ENCODE measurements at places on chromosomes 5 and 9.

- DNase-seq = no peak
Observed at GRCh38 chr9:108045851-108046250, 556.3 kb upstream of the KLF4 start.

GRCh38 chr9:20728493-20729220, 44.6 kb downstream of the FOCAD start:
- no peak for DNase-seq

- no peak for DNase-seq
Observed at GRCh38 chr5:140293091-140293848, 9.6 kb downstream of the PFDN1 start.

GRCh38 chr9:122374885-122375420, 4.1 kb downstream of the PTGS1 start:
- no peak for DNase-seq

GRCh38 chr5:74143721-74144330, 496.7 kb downstream of the ENC1 start:
- peak; percentile 70 for DNase-seq

GRCh38 chr5:135008981-135009735, 24.9 kb downstream of the PITX1 start:
- DNase-seq = no peak

DNA sequence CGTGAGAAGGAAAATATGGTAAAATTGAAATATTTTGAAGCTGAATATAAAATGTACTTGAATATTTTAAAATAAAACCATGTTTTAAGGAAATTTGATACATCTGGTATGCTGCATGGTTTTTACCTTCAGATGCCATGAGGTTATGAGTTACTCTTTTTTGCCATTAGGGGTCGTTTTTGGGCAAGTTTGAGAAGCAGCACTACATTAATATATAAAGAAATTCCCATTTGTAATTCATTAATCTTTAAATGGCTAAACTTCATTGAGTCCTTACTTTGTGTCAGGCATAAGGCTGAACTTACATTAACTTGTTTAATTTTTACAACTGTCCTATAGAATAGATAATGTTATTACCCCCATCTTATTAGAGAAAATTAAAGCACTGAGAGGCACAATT, 152.3 kb downstream of the KDM4C start:
- no peak for DNase-seq

DNA sequence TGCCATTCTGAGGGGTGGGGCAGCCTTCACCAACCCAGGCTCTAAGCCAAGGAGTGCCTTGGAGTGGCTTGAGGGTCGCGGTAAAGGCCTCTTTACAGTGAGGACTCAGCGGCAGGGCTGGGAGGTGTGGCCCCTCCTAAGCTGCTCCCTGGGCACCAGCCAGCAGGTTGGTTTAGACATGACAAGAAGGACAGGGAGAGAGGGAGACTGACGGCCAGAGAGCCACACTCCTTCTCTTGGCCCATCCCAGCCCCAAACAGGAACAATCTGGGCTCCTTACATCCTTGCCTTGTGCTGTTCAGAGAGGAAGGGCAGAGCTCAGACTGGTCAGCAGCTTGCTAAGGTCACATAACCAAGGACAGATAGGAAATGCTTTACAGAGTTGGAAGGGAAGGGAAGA, 94.5 kb downstream of the LMX1B start:
- DNase-seq = no peak

GRCh38 chr9:136552117-136552703, 6.4 kb upstream of the NOTCH1 start:
- DNase-seq = no peak

- no peak for DNase-seq
Observed at GRCh38 chr9:92934321-92934720, 13.0 kb upstream of the FGD3 start.

- DNase-seq = no peak
Observed at GRCh38 chr9:136482046-136482792, 621 bp downstream of the SEC16A start.

DNA sequence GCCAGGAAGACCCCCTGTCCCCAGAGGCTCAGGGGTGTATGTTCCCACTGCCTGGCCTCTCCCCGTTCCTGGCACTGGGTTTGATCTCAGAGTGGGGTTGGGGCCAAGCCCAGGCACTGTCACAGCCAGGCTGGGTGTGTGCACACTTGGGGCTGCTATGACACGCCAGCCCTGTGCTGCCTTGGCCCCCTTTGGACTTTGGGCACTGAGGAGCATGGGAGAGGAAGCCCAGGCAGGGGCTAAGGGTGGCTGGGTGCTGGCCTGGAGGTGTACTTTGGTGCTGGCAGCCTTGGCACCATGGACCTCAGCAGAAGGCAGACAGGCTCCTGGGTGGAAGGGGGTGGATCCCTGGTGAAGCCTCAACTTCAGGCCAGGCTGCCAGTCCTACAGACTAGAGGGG, 223.6 kb upstream of the ISL1 start:
- DNase-seq = no peak

- no peak for DNase-seq
Observed at GRCh38 chr9:17130291-17130690, 4.5 kb upstream of the CNTLN start.

GRCh38 chr9:130034570-130034969, 8.4 kb downstream of the FNBP1 start:
- no peak for DNase-seq

DNA sequence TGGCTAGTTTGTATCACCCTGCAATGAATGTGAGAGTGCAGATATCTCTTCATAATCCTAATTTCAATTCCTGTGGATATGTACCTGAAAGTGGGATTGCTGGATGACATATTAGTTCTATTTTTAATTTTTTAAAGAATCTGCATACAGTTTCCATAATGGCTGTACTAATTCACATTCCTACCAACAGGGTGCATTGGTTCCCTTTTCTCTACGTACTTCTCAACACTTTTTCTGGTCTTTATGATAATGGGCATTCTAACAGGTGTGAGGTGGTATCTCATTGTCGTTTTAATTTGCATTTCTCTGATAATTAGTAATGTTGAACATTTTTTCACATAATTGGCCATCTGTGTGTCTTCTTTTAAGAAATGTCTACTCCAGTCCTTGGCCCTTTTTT, 927.5 kb downstream of the DTWD2 start:
- no peak for DNase-seq

DNA sequence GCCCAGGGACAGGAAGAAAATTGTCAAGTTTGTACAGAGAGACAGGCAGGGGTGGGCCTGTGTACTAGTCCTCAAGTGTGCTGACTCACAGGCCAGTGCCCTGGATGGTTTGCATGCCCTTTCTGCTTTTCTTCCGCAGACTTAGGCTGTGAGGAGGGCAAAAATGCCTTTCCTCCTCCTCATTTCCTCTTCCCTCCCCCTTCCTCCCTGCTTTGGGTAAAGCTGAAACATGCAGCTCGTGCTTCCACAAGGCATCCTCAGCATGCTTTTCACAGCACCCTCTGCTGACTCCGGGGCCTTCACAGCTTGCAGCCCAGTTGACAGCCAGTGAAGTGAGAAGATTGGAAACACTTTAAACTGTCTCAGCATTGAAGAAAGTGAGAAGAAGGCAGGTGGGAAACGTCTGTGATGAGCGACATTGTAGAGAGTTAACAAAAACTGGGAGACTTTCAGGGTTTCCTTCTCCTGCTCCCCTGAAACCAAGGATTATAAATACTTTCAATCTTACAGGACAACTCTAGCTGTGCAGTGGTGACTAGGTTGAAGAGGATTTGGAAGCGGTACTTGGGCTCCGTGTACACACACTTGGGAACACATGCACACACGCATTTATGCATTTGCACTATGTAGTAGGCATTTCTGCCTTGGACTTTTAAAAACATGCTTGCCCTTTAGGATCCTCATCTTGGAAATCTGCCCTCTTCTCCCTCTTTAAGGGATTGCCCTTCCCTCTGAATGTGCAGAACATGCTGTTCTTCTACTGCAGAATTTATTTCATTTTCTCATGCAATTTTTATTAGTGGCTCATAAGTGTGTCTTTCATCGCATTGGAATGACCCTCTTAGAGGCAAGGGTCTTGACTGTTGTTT, 138.8 kb downstream of the GRIA1 start:
- peak; percentile 23 for DNase-seq

DNA sequence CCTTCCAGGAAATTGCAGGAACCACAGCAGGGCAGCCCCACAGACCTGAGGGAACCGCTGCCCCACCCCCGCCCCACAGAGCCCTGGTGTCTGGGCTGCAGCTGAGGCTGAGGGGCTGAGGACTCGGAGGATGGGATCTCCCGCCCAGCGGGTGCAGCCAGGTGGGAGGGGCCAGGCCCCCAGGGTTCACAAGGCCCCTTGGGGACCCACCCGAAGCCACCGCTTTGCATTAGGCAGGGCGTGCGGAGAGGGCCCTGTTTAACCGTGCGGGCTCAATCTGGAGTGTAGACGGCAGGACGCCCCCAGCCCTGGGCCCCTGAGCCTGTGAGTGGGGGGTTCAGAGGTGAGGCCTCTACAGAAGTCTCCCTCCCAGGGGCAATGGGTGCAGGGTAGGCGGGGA, 10.8 kb downstream of the NOTCH1 start:
- no peak for DNase-seq

- no peak for DNase-seq
Observed at GRCh38 chr5:172864747-172865146, 30.7 kb downstream of the ERGIC1 start.

- no peak for DNase-seq
Observed at GRCh38 chr9:131180454-131180853, 55.1 kb downstream of the NUP214 start.

DNA sequence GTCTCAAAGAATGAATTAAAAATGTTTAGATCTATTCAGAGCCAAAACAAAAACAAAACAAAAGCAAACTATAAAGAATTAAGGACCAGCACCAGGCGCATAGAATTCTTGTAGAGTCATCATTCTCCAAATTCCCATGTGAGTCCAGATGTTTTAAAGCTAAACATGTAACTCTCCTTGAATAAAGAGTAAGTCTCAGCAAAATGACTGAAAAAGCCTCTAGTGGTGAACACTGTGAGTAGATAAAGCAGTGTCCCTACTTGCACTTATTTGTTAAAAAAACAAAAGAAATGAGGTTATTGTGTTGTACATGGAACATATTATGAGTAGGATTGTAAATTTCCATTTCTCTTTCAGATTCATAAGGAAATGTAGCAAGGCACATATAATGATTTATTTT, 44.0 kb downstream of the NNT start:
- DNase-seq = no peak

DNA sequence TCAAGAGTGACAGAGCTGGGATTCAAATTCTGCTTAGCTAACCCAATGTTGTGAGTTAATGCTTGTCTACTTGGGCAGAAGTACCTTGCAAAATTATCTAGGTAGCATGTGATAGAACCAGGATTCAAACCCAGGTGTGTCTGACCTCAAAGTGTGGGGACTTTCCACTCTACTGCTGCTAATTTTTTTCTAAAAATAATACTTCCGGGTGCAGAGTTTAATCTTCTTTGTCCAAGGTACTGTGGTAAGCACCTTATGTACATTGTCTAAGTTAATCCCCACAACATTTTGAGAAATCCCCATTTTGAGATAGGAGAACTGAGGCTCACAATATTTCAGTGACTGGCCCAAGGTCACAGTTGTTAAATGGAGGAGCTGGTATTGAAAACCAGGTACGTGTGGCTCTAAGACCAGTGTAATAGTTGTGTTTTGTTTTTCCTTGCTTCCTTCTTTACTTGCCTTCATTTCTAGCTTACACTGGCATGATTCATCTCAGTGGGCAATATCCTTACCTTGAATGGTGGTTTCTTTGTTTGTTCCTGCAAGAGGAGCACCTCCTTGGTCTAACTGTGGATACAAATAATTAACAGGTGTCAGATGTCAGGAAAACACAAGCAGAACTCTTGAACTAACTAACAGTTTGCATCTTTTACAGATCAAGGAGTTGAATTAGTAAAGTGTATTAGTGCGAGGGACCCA, 7.5 kb downstream of the ALDOB start:
- no peak for DNase-seq

GRCh38 chr5:10456583-10457420, 15.1 kb downstream of the ROPN1L start:
- DNase-seq = no peak

GRCh38 chr5:99926463-99926862, 608.7 kb upstream of the FAM174A start:
- no peak for DNase-seq

DNA sequence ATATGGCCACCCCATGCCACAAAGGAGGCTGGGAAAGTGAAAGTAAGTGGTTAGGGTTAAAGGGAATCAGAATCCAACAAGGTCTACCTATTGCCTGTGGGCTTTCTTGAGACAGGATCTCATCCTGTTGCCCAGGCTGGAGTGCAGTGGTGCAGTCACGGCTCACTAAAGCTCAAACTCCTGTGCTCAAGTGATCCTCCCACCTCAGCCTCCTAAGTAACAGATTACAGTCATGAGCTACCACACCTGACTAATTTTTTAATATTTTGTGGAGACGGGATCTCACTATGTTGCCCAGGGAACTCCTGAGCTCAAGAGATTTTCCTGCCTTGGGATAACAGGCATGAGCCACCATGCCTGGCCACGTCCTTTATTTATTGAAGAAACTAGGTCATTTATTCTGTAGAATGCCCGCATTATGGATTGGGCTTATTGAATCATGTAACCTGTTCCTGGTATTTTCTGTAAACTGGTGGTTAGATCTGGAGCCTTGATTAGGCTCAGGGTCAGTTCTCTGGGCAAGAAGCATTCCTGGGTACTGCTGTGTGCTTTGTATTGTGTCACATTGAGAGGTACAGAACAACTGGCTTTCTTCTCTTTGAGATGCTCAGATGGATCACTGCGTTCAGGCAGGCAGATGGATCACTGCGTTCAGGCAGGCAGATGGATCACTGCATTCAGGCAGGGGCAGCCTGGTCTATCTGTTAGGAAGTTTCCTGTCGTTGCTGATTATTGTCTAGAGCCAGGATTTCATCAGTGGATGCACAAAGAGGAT, 41.6 kb downstream of the ERGIC1 start:
- no peak for DNase-seq

DNA sequence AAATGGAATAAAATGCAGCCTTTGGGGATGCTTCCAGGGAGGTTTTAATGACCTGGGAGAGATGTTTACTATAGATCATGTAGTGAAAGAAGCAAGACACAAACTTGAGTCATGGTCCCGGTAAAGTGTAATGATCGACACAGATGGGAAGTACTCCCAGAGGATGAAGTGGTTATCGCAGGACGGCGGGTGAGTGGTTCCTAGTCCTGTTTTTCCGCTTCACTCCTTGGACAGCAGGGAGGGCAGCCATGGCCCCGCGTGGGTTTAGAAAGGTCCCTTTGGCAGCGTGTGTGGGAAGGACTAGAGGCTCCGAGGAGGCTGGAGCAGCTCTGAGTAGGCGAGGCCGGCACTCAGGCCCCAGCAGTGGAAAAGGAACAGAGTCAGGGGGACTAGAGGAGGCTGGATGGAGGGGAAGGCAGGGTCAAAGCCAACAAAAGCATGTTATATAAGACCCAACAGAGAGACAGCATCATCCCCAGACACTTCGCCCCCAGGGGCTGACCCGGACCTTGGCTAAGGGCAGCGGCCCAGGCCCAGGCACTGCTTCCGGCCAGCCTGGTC, 49.2 kb upstream of the STXBP1 start:
- no peak for DNase-seq

Measured in head of caudate nucleus (tissue), 42 donors.